ENCODE measurements at places on chromosomes 3 and 15.
A peak's percentile ranks its signal among the peaks of the same experiment; 100 is the strongest.

DNA sequence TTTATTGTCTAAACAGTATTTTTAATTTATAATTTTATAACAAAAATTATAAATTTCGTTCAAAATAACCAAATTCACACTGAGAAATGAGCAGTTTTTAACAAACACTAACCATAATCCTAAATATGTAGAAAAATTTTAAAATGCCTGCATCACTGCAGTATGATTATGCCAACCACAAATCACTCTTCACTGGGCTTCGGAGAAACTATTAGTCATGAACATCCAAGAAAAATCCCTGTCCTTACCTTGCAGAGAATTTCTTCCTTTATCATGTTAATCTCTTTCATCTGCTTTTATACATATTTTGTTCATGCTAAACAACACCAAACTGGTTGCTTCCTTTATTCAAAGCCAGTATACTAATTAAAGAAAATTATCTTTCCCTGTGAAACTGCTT is 511.0 kb upstream of the ALCAM start:
- DNase-seq = no peak

DNA sequence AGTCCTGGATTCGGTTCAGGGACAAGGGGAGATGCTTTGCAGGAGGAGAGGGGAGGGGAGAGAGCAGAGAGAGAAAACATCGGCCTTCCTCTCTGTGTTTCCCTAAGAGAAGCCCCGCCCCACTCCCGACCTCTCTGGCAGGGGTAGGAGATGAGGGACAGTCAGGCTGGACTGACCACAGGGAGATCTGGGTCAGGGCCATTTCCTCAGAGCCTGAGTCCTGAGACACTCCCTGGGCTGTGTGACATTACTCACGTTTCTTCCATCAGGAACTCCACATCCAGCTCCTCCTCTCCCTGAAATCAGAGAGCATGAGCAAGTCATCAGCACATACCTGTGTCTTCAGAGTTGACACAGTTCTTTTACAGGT is 9.1 kb downstream of the PLA2G4D start:
- no peak for DNase-seq

- no peak for DNase-seq
Observed at GRCh38 chr3:71821116-71821515, 36.2 kb upstream of the PROK2 start.

DNA sequence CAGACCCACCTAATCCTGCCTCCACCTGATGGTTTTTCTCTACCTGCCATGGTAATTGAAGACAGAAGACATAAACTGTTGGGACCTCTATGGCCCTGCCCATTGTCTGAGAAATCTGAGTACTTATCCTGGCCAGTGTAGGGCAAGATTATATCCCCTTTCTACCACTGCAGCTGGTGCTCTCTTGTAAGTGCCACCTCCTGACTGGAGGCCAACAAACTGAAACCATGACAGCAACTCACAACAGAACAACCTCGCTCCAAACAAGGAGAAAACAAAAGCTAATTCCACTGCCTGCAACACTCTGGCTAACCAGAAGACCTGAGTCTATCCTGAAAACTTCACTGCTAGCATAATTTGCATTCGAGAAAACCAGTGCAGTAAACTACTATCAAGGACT is 82.9 kb downstream of the CLDN1 start:
- no peak for DNase-seq

DNA sequence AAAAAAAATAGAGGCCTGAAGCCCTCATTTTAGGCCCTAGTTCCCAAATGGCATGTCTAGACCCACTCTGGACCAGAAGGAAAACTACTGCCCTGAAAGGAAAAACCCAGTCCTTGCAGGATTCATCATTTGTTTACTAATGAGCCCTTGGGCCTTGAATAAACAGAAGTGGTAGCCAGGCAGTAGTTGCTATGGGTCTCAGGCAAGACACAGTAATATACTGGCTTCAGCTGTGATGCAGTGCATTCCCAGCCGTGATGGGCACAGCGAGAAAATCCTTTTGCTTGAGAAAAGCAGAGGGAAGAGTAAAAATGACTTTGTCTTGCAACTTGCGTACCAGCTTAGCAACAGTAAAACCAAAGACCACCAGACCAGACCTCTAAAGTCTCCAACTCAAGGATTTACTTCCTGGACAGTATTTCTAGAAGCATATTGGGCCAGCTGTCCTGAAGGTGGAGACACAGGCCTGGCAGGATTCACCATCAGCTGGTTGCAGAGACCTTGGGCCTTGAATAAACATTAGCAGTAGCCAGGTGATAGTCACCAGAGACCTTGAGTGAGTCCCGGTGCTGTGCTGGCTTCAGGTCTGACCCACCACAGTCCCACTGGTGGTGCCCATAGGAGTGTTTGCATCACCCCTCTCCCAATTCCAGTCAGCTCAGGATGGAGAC is 208.3 kb upstream of the SLITRK3 start:
- DNase-seq = no peak

DNA sequence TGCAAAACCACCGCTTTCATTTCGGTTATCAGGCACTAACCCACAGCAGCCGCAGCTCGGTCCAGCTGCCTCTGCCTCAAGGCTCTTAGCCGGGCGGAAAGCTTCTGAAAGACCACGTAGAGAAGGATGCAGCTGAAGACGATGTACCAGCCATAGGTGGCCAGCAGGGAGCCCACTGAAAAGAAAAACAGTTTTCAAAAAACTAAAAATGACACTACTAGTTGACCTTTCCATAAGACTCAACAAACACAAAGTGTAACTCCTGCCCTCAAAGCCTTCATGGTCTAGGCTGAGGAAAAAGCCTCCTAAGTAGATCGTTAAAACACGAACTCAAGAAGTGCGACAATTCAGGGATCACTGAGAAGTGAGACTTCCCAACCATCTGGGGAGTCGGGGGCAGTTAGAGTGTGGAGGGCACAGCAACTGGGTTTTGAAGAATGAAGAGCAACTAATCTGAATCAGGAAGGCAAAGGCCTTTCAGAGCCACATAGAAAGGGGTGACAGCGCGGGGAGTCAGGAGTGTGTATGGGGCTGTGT is 716 bp downstream of the SELENOS start:
- peak; percentile 52 for DNase-seq

GRCh38 chr3:186620213-186621092 is 7.6 kb downstream of the AHSG start:
- DNase-seq = no peak

DNA sequence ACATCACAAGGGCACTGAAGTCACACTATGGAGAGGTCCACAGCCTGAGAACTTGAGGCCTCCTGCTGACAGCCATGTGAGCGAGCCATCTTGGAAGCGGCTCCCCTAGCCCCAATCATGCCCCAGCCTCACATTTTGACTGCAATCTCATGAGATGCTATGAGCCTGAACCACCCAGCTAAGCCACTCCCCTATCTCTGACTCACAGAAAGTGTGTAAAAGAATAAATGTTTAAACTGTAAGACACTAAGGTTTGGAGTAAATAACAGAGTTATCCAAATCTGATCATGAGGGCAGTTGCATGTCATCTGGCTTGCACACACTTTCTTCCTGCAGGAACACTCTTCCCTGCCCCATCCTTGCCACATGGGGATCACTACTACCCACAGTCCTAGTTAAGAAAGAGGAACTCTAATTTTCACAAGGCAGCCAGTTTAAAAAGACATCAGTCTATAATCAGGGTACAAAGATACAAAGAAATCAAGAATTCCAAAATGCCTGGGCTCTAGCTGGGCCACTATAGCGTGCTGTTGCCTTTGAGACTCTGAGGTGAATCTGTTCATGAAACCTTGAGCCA is 494.2 kb downstream of the FOXP1 start:
- no peak for DNase-seq

- DNase-seq = no peak
Observed at GRCh38 chr3:64806668-64807605, 119.1 kb upstream of the ADAMTS9 start.

DNA sequence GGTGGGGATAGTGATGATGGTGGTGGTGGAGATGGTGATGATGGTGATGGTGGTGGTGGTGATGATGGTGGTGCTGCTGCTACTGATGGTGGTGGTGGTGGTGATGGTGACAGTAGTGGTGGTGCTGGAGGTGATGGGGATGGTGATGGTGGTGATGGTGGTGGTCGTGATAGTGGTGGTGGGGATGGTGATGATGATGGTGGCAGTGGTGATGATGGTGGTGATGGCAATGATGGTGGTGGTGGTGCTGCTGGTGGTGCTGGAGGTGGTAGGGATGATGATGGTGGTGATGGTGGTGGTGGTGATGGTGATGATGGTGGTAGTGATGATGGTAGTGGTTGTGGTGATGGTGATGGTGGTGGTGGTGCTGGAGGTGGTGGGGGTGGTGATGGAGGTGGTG is 21.3 kb downstream of the DNAJB8 start:
- DNase-seq = no peak

GRCh38 chr3:138227650-138228049 is 40.5 kb downstream of the ARMC8 start:
- DNase-seq = no peak

- no peak for DNase-seq
Observed at GRCh38 chr15:33768670-33769190, 199.6 kb upstream of the CHRM5 start.

DNA sequence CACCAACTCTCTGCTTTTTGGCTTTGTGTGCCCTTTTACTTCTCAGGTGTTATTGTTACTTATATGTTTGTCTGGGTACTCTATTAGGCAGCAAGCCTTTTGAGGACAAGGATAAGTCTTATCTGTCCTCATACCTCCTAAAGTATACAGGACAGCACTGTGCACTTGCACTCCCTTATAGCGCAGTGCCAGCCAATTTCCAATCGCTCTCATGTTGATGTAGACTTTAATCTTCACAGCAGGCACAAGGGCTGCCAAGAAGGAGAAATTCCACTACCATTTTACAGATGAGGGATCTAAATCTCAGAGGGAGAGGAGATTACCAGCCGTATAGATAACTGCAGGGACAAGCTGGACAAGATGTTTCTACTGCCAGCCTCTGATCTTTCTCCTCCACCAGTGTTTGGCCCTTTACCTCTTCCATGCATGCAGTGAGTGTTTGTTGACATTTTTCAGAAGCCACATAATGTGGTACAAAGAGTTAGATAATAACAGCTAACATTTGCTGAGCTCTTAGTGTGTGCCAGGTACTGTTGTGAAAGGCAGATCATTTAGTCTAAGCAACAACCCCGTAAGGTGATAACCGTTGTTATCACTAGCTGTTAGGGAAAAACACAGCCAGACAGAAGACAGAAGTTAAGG is 30.1 kb downstream of the SST start:
- DNase-seq = no peak

GRCh38 chr3:22228705-22229104 is 477.7 kb upstream of the ZNF385D start:
- DNase-seq = peak; percentile 72

GRCh38 chr3:138962854-138963560 is 16.0 kb downstream of the FOXL2NB start:
- no peak for DNase-seq

DNA sequence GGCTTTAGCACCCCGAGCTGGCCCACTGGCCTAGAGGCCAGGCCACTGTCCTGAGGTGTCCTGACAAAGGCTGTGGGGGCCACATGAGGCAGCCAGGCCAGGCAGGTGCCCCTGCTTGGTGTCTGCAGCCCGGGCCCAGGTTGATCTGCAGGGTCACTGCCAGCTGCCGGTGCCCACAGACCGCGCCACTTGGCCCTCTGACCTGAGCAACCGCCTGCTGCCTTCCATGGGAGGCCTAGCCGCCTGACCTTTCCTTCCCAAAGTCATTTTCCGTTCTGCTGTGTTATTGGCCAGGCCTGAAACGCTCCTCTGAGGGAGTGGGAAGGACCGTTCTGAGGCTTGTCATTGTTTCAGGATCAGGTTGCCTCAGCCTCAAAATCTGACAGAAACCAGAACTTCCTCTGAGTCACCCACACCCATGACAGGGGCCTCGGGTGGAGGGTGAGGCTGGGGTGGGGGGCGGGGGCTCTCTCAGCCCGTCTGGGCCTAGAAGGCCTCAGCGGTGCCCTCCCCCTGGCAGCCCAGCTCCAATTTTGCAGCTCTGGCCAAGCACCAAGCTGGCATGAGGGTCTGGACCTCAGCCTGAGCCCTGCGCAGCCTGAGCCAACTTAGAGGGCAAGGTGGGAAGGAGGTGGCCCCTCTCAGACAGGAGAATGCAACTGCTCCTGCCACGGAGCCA is 140.7 kb upstream of the MEF2A start:
- peak; percentile 91 for DNase-seq

DNA sequence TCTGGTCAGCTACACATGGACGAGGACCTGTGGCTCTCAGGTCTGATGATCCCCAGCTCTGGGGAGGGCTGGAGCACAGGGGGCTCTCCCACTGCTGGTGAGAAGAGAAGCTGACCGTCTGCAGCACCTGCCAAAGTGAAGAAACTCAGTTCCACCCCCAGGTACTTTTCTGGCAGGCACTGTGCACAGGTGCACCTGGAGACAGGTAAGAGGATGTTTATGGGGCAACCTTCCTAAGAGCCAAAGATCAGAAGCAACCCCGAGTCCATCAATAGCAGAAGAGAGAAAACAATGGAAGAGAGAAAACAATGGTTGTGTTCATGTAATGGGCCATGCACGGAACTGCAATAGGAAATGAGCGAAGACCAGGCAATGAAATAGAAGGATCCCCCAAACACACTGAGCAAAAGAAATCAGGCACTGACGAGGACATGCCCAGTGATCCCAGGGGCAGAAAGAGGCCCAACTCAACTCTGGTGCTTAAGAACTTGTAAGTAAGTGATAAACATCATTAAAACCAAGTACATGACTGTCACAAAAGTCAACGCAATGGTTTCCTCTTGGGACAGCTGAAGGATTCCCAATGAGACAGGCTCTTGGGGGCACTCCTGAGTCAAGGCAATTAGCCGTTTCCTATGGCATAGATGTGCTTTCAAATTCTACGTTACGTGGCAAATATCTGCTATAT is 95.0 kb upstream of the ALDH1A3 start:
- no peak for DNase-seq

DNA sequence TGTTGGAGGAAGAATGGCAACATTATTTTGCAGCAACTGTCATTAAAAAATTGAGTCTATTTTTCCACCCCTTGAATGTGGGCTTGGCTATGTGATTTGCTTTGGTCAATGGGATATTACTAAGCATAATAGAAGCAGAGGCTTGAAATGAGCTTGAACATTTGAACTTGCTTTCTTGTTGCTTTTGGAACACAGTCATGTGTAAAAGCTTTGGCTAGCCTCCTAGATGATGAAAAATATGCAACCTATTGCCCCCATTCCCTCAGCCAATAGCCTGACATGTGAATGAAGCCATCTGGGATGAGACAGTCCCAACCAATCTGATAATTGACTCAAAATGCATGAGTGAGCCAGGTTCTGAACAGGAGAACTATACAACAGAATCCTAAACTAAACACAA is 78.4 kb downstream of the PLSCR2 start:
- no peak for DNase-seq

DNA sequence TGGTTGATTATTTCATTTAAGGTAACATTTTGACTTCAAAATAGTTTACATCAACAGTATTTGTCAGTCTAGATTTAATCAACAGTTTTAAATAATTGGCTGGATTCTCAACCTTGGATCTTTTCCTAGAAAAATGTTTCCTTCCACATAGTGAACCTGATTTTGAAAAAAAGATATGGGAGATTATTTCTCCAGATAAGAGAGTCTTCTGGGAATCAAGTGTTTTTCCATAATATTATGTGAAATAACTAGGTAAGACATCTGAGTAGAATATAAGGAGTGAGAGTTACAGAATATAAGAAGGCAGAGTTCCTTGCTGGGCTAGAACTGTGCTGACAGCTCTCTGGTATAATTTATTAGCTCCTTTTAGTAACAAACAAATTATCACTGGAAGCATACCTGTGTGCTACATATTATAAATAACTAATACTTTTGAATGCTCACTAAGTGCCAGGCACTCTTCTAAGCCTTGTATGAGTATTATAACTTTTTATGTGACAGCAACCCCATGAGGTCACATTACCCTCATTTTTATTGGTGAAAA is 18.8 kb upstream of the TNFSF10 start:
- DNase-seq = no peak
